ENCODE measurements at places on chromosomes 5 and 9.

DNA sequence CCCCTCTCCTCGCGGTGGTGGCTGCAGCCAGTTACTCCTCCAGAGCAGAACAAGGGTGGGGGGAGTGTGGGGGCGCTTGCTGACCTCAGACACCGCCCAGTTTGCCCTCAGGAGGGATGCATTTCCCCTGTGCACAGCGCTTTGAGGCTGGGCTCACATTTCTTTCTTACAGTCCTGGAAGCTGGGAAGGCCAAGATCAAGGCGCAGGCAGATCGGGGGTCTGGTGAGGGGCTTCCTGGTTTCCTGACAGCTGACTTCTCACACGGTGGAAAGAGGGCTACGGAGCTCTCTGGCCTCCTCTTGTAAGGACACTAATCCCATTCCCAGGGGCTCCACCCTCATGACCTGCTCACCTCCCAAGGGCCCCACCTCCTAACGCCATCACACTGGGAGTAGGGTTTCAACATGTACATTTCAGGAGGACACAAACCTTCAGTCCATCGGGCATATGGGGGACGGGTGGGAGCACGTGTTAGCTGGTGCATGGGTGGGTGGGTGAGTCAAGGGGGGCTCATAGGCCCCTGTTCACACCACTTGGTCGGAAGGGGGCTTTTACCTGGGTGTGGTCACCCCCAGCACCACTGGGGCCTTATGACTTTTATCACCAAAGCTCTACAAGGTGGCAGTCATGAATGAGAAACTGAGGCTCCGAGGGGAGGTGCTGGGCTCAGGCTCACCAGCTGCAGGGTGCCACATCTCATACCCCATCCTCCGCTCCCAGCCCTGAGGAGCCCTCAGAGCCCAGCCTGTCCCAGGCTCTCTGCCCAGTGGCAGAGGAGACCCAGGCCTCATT is 7.7 kb upstream of the SCGB3A1 start:
- DNase-seq = no peak

DNA sequence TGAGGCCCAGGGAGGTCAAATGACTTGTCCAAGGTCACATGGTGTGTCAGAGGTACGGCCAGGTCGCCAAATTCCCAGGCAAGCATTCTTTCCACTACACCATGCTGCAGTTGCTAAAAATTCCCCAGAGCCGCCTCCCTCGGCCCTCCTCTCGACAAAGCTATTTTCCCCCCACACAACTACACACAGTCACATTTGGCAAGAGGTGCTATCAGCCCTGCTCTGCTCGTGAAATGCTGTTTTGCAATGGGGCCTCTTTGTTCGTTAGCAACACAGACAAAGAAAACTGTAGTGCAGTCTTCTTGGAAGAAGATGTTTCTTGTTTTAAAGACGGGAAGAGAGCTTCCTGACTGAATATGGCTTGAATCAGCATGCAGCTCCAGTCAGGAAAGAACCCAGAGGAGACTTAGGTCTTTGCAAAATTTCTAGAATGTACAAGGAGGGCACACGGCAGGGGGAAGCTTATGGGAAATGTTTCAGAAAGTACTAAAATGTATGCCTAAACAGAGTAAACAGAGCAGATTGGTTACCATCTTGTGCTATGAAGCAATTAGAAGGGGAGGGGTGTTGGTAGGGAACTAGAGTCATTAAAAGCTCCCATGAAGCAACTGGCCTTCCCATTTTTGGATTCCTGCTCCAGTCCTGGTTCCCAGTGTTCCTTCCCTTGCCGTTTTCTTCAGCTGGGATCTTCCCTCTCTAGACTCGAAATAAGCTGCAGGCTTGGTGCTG is 14.2 kb downstream of the SLIT3 start:
- no peak for DNase-seq

DNA sequence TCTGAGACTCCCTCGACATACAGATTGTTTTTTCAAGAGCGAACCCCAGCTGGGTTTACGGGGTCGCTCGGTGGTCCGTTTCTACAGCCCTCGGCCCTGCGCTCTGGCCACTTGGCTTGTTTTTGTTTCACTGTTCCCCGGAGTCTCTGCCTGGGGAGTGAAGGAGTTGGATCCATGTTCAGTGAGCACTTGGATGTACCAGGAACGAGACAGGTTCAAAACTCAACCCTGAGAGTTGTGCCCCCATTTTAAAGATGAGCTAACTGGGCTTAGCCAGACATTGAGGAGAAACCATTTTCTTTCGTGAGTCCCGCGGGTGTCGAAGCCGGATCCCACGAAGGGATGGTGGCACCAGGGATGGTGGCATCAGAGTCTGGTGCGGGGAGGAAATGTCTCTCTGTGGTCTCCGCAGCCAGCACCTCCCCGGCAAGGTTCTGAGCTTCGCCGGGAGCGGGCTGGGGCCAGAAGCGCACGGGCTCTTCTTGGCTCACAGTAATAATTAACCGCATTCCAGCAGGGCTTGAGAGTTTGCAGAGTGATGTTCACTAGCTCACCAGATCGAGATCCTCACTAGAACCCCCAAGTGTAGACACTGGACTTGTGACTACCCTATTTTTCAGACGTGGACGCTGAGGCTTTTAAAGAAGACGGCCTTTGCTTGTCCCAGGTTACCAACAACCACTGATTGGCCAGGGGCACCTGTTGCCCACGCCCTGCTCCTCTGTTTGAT is 1.0 kb downstream of the MSX2 start:
- no peak for DNase-seq

DNA sequence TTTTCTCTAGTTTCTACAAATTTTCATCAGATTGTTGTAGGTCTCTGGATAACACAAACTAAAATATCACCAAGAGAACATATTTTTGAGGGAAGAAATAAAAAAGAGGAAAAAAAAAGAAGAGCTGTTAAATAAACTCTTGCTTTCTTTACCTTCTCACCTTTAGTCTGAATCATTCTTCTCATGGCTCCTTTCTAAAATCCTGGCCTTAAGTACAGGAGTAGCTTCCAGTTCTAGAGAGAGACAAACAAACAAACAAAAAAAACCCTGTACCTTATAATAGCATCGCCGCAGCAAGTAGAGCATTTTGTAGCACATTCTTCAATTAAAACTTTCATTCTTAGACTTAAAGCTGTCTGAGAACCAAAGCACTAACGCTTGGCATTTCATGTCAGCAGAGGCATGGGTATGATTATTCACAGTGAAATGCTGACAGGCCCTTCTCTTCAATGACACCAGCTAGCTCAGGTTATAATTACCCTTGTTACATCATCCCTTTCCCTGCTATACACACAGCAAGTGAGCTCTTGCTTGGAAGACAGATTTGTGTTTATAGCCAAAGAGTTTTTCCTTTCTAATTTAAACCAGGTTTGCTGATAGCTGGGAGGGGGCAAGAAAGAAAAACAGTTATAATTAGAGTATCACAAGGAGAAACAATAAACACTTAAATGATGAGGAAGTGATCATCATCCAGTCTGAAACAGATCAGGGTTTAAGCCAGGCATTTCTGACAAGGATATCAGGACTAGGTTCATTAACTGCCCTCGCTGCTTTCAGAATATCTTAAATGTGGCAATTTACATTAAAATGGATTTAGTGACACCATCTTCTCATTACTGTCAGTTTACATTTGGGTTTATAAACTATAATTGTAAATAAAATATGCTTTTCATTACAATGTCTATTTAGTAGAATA is 510.9 kb upstream of the ZNF608 start:
- DNase-seq = no peak

DNA sequence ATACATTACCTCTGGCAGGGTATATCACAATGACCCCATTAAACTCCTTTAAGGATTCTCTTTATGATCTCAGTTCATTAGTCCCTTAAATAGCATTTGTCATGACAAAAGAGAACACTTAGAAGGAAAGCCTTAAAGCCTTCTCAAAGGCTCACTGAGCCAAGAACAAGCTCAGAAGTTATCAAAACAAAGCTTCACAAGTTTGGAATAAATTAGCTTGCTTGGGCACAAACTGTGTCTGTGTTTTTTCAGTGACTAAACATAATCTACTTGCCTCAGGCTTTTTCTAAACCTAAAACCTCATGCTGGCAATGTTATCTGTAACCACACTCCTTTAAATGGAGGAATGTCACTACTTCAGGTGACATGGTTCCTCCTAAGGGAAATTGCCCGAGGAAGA is 1114.9 kb upstream of the C9orf72 start:
- DNase-seq = no peak

- no peak for DNase-seq
Measured at GRCh38 chr5:6705088-6705487, 8.1 kb upstream of the TENT4A start.

DNA sequence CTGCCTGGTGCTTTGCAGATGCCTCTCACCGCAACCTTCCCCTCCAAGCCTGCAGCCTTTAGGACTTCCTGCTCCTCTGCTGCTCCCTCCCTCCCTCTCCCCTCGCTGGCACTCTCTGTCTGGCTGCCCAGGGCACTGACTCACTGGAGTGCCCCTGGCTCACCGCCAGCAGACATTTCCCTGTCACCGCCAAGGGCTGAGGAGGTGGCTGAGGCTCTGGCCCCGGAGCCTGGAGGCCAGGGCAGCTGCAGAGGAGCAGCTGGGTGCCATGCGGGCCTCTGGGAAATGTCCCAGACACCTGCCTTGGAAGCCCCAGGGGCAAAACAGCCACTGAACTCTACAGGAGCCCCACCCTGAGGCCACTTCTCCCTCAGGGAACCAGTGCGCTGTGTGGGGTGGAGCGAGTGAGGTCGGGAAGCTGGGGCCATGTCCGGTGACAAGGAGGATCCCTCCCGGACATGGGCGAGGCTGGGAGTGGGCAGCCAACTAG is 53.4 kb downstream of the TENT4A start:
- peak; percentile 87 for DNase-seq

DNA sequence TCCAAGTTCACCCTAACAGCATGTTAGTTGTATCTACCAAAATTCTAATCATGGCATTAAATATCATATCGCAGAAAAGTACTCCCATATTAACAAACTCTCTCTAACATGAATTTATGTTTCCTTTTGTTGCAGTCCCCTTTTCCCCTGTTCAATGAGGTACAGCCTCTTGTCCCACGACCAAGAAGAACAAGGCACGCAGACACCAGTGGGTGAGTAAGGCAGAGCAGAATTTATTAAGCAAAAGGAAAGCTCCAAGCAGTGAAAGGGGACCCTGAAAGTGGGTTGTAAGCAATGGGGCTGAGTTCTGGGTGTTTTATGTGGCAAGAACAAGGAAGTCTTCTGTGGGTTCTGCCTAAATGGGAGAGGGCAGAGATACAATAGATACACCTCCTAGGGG is 183.5 kb downstream of the LURAP1L start:
- no peak for DNase-seq

GRCh38 chr9:100340224-100340623 is 12.5 kb downstream of the TEX10 start:
- DNase-seq = no peak

DNA sequence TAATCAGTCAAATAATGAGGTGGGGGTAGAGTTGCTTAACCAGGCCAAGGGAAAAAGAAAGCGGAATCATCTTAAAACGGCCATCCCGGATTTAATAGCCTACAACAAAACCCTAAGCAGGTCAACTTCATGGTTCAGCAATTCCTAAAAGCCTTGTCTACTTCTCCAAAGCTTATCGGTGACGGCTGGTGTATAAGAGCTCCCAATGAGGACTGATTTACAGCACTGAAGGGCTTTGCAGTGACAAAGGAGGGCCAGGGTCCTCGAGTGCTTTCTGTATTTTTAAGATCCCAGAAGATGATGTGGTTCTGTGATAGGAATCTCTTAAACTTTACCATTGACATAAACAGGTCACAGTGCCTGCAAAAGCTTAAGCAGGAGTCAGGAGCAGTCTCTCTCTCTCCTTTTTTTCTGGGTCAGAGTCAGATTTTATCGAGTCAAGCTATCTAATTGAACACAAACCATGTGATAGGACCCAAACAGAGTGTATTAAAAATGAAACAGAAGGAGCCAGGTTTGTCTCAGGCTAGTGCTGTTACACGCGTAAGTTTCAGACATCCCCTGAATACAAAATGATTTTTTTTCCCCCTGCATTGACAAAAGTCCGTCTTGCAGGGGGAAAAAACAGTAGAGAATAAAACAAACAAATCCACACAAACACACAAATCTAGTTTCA is 663.6 kb upstream of the ZNF608 start:
- DNase-seq = no peak

GRCh38 chr9:17342696-17343095 is 207.9 kb downstream of the CNTLN start:
- DNase-seq = no peak

DNA sequence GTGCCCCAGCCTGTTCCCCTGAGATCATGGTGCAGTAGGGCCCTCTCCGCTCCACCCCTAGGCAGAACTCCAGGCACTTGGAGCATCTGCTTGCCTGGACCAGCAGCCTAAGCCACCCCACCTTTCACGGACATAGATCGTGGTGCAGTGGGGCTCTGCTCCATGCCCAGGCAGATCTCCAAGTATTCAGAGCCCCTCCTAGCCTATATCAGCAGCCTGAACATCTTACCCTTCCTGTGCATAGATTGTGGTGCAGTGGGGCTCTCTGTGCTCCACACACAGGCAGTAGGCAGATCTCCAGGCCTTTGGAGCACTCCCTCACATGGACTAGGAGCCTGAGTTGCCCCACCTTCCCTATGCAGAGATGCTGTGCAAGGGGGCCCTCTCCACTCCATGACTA is 103.0 kb downstream of the GLIS3 start:
- DNase-seq = no peak

DNA sequence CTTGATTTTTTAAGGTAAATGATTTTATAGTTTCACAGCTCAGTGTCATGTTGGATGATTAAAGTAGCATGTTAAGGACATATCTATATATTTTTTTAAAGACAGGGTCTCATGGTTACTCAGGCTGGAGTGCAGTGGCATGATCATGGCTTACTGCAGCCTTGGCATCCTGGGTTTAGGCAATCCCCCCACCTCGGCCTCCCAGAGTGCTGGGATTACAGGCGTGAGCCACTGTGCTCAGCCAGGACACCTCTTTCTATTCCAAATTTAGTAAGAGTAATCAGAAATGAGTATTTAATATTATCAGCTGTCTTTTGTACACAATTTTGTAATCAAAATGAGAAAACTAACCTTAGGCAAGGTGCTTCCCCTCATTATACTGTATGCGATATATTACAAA is 38.6 kb upstream of the LRRTM2 start:
- no peak for DNase-seq

- peak; percentile 65 for DNase-seq
Measured at GRCh38 chr9:130689937-130690700, 3.5 kb upstream of the EXOSC2 start.

GRCh38 chr5:77231471-77232138 is 21.1 kb downstream of the PDE8B start:
- no peak for DNase-seq

DNA sequence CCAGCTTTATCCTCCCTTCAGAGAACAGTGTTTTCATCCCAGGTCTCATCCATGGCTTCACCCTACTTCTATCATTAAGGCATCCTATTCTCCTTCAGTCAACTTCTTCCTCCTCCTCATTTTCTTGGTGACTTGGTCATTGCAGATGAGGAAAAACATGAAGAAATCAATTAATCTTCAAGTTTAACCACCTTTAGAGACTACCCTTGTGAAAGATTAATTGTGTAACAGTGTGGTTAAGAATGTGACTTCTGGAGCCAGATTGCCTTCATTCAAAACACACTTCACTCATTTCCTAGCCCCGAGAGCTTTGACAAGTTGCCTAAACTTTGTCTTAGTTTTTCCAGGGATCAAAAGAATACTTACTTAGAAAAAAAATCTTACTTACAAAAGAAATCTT is 110.0 kb downstream of the STK32A start:
- no peak for DNase-seq
